ENCODE measurements at places on chromosomes 16 and 17. TPM values are rescaled to one million over a fixed set of nuclear protein-coding genes. Genes with fewer than 3 reads are reported as not detected.

The TNFRSF17 gene
- not detected for total RNA-seq

The PCGF2 gene
- 2.3 TPM for total RNA-seq

The OR3A3 gene
- not detected for total RNA-seq

The CETP gene
- total RNA-seq: not detected

The GLP2R gene
- under 0.01 TPM for total RNA-seq

The MMP28 gene
- total RNA-seq: 18.7 TPM

The CNTNAP4 gene
- total RNA-seq: not detected

The B4GALNT2 gene
- total RNA-seq: 4.2 TPM

The BICDL2 gene
- 56.1 TPM for total RNA-seq

The ABI3 gene
- total RNA-seq: not detected

The TBC1D26 gene
- not detected for total RNA-seq

The NUP93 gene
- 43.0 TPM for total RNA-seq

The MT1H gene
- not detected for total RNA-seq

The CCDC40 gene
- total RNA-seq: 1.7 TPM

The RNF157 gene
- not detected for total RNA-seq

The TMEM204 gene
- total RNA-seq: under 0.01 TPM

The MRPS23 gene
- 49.7 TPM for total RNA-seq

The AGRP gene
- total RNA-seq: not detected

The TSPOAP1 gene
- total RNA-seq: 0.26 TPM

The SALL1 gene
- total RNA-seq: not detected

The DHRS7C gene
- not detected for total RNA-seq

The HOXB9 gene
- total RNA-seq: not detected

The TMED6 gene
- total RNA-seq: 0.13 TPM

Data from bronchial epithelial cell (primary cell).